ENCODE measurements at places on chromosomes 6 and 20.

GRCh38 chr6:445571-446417 lies 54.2 kb downstream of the IRF4 start:
- DNase-seq: no peak

DNA sequence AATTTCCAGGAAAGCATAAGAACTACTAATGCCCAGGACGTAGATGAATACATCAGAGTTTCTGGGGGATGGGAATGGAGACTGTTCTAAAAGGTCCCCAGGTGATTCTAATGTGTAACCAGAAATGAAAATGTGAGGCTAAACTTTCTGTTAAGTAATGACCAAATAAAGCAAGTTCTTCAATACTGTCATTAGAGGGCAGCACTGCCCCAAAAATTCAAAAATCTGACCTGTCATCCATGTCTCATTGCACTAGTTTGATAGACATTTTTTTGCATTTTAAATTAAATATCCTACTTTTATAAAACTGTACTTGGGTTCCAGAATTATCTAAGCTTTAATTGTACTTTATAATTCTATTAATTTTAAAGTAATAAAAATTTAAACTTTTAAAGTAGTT lies 94.9 kb downstream of the RFX6 start:
- no peak for DNase-seq

- no peak for DNase-seq
These were observed 10.1 kb upstream of the TMEM244 start for GRCh38 chr6:129871221-129871620.

GRCh38 chr20:57603120-57603519 lies 17.1 kb downstream of the ZBP1 start:
- no peak for DNase-seq

DNA sequence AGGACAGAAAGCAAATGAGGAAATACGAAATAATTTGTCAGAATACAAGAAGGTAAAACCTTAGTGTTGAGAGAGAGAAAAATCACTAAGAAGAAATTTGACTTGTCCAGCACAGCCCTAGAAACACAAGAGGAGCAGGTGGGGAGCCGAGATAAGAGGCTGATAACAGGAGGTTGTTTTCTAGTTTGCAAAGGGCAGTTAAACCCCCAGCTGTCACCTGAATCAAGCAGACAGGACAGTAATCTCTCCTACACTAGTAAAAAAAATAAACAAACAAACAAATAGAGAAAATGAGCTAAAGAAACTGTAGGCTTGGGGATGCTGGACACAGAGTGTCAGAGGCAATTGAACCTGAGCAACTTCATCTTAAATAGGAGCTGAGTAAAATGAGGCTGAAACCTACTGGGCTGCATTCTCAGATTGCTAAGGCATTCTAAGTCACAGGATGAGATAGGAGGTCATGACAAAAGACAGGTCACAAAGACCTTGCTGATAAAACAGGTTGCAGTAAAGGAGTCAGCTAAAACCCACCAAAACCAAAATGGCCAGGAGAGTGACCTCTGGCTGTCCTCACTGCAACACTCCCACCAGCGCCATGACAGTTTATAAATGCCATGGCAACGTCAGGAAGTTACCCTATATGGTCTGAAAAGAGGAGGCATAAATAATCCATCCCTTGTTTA lies 40.4 kb downstream of the FAM184A start:
- DNase-seq: no peak

DNA sequence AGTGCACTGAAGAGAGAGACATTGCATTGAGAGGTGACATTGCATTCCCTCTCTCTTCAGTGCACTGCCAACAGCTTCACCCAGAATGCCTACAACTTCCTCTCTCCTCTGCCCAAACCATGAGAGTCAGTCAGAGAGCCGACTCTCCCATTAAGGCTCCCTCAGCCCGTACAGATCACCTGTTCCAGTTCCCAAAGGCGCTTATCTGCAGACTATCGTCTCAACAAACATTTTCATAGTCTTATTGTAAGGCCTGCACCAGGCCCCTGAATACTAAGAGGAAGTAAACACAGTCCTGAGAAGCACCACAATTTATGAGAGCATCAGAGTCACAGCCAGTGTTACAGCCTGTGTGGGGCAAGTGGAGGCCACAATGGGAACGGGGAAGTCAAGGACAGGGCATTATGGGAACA lies 53.7 kb downstream of the GFOD1 start:
- DNase-seq: no peak

- no peak for DNase-seq
These were observed 3.6 kb upstream of the TFEB start for GRCh38 chr6:41739041-41739440.

DNA sequence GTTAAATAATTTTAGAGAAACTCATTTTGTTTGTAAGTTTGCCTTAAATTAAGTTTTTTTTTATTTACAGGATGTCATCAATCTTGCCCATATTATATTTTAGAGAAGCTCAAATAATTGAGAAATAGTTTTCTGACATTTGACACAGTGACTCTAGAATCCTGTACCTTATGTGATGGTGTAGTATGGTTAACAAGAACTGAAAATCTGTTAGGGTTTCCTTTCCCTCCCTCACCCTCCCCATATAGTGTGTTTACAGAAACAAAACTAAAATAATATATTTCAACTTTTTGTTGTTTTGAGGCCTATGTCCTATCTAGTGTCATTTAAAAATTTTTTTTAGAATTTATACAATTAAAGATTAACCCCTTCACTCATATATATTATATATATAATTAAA lies 91.8 kb downstream of the SESN1 start:
- no peak for DNase-seq

- no peak for DNase-seq
These were observed 227.9 kb downstream of the LAMA2 start for GRCh38 chr6:129110690-129111343.
